ENCODE measurements at places on chromosomes 7 and 10.

- no peak for DNase-seq
These were observed 1.4 kb downstream of the PLPP4 start for GRCh38 chr10:120458432-120458831.

DNA sequence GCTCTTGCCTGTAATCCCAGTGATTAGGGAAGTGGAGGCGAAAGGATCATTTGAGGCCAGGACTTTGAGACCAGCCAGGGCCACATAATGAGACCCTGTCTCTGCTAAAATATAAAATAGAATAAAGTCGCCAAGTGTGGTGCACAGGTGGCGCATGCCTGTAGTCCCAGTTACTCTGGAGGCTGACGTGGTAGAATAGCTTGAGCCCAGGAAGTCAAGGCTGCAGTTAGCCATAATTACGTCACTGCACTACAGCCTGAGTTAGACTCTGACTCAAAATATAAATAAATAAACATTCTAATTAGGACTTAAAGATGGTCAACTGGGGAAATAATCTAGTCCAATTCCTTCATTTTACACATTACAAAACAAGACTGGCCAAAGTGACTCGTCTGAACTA, 768 bp downstream of the CHCHD2 start:
- DNase-seq, result peak; percentile 84

DNA sequence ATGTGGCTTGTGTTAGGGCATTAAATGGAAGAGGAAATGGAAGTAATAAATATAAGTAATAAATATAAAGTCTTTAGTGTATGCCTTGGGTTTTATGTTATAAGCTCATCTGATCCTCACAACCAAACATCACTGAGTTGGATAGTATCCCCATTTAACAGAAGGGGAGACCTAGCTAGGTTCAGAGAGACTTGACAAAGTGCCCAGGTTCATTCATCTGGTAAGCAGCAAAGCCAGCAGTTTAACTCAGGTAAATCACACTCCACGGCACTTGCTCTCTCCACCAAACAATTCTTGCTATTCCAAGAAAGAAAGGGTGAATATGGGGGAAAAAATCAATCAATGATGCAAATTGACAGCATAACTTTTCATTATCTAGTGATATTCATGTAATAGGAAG, 167.3 kb downstream of the MAGI2 start:
- no peak for DNase-seq

DNA sequence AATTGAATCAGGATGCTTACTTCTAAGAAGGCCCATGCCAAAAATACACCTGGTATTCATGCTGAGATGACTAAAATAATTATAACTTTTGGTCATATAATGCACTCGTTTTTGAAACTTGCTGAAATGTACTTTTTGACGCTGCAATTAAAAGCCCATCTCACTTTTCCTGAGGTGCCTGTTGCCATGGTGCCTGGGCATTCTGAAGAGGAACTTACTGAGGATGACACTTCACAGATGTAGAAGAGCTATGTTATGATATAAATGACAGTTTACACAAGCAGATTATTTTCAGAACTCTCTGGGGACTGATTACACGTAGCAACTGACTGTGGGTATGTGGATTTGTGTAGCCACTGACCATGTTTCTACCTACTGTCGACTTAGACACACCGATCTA, 182.4 kb downstream of the TPK1 start:
- no peak for DNase-seq

DNA sequence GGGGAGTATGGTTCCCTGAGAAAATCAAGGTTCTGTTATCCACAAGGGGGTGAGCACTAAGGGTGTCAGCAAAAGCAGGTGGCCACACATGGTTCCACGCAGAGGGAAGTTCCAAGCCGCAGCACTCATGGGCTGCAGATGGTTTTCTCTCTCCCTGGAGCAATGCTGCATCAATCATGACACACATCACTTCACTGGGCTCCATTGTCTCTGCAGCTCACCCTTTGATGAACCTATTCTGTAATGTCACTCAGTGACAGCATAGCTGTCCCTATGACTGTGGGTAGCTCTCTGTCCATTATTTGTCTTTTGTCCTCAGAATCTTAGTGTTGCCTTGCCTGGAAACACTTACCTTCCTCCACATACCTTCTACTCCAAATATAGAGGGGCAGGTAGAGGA, 34.8 kb downstream of the LRRC18 start:
- no peak for DNase-seq

DNA sequence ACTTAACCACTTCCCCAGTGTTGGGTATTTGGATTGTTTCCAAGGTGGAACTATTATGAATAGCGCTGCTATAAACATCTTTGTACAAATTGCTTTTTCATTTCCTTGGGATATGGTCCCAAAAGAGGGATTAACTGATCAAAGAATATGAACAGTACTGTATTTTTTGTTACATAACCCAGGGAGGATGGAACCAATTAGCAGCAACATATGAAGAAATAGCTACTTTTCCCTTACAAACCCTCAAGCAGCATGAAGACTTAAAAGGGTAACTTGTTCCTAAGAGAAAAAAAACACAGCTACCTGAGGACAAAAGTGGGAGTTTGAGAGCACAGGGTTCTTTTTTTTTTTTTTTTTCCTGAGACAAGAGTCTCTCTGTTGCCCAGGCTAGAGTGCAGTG, 13.1 kb upstream of the TLX1 start:
- DNase-seq, result no peak

DNA sequence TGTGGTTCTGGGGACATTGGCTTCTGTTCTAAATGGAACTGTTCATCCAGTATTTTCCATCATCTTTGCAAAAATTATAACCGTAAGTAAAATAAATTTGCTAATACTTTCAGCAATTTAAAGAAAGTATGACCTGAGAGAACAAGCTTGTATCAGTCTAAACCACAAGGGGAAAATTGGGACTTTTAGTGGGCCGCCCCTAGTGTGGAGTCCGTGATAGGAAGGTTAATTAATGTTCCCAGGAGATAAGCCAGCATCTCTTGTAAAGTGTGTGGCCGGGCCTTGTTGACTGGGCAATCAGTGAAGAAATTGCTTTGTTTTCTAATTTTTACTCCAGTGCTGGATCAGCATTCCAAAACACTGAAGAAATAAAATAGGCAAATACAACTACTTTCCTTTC, 83.0 kb downstream of the ABCB5 start:
- no peak for DNase-seq

GRCh38 chr7:27146491-27147198, 929 bp downstream of the HOXA6 start:
- no peak for DNase-seq

DNA sequence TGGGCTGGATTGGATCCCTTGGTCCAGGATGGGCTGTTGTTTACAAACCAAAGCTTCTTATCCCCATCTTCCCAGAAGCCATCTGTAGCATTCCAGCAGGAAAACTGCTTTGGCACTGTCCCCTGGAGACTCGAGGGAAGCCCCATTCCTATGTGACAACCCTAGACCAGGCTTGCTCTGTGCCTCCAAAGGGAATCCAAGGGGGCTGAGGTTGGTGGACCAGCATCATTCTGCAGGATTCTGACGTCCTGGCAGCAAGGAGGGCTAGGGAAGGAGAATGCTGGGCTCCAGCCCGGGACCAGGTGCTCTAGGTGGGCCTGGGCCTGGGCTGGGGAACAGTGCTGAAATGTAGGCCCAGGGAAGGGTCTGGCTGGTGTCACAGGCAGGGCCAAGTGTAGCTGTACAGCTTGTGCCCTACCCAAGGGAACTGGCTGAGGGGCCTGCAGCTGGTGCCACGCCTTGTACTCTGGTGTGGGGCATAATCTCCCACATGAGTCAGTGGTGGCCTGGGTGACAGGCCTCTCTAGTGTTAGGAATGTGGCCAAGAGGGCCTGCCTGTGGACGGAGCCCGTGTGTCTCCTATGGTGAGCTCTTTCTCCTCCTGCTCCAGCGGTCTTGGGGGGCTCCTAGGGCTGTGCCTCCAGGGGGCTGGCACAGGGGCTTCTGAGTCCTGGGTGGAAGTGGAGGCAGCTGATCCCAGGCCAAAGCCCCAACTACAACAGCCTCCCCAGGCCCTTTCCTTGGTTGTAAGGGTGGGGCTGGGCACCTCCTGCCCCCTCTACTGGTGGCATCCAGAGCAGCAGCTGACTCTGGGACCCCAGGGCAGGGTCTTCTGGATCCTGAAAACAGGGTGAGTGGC, 25.2 kb downstream of the TRIM8 start:
- DNase-seq, result peak; percentile 32

DNA sequence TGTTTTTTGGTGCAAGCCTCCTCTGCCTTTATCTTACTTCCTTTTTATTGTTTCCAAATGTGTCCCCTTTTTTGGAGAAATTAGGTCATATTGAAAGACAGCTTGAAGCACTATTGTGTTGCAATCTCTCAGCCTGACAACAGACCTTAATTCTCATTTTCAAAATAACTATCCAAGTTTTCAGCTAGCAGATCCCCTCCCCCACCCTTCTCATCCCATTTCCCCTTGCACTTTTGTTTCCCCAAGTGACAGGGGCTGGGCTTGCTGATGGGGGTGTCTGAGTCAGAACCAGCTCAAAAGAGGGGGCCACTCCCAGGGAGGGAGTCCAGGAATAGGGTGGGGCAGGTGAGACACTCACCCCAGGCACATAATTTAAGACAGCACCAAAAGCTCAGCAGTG, 75.3 kb downstream of the MKI67 start:
- no peak for DNase-seq

DNA sequence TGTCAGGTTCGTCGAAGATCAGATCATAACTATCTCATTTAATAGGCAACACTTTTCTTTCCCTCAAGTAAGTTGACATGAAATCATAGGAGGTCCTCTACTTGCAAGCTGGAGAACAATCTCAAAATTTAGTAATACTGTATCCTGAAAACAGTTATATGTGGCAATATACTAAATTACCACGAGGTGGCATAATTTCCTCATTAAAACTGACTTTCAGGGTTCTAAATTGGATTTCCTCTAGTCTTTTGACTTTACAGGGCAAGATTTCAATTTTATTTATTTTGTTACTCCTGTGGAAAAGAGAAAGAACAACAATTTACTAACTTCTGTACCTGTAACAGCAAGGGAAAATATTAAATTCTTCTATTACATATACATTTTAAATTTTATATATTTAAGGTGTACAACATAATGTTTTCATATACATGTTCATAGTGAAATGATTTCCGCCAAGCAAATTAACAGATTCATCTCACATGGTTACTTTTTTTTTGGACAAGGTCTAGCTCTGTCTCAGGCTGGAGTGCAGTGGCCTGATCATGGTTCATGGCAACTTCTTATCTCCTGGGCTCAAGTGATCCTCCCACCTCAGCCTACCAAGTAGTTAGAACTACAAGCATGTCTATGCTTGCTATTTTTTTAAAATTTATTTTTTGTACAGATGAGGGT, 53.4 kb upstream of the CYP2C18 start:
- peak; percentile 56 for DNase-seq

DNA sequence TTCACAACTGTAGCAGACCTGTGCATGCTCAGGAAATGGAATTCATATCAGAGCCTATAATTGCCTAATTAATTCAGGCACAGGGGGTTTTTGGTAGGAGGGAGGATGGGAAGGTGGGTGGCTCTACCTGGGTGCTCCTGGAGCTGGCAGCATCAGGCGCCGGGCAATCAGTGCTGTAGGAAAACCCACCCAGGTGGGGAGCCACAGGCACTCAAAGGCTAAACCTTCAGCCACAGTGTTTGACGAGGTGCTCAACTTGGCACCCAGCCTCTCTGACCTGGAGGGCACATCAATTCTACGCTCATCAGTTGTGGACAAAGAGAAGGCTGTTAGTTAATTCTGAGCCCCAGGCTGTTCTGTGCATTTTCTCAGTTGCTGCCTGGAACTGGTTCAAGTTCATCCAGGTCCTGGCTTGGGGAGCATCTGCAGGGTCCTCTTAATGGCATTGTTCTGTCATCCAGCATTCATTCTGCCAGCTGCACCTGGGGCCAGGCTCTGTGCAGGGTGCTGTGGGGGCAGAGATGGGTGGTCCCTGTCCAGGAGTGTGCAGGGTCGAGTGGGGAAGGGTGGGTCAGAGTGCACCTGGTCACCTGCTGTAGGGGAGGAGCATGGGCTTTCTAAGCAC, 54.1 kb upstream of the NPTX2 start:
- DNase-seq, result no peak

All from ACHN (cell line).